ENCODE measurements at places on chromosomes 7 and 10.

DNA sequence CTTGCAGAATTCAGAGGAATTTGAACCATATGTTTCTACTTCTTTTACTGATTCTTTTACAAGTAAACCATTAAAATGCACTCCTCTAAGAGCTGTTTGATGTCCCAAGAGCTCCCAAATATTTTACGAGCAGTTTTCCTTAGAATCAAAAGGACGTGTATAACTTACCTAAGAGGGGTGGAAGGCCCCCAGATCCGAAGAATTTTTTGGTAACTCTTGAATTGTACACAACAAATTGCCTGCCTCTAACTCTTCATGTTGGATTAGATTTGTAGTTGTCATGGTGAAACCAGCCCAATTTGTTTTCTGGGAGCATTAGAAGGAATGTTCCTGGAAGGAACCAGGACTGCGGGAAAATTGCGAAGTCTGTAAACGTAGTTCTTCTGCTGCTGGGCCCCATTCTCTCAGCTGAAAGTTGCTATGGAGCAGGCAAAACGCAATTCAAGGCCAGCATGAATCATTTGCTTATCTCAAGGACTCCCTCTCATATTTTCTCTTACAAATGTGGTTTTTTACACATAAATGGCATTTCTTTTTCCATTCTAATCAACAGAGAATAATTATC is 124.8 kb upstream of the TMEM72 start:
- DNase-seq, result no peak

DNA sequence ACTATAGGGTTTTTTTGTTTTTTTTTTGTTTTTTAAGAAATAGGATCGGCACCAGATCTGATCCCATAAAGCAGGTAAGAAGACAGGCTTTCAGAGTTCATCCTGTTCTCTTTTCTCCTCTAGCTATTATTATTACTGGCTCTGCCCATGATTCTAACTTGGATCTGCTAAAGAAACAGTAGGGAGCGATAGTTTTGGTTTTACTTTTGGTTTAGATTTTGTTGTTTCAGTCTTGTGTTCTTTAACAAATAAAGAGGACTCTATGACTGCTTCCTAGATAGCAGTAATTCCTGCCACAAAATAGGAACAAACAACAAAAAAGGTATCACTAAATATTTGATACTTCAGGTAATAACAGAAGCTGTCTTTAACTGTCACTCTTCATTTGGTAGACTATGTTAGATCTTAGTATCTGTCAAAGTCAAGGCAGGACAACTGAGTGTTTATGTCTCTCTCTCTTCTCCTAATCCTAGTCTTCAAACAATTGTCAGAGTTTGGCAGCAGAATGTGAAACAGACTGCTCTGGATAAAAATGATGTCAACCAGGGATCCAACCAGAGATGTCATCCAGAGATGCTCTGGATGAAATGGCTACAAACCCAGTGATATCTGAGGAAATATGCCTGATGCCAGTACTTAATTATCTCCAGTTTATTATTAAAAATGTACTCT is 99.8 kb downstream of the KMT2C start:
- no peak for DNase-seq

GRCh38 chr7:4070214-4070613 is 611.9 kb upstream of the FOXK1 start:
- DNase-seq, result no peak

- DNase-seq, result no peak
Measured at GRCh38 chr7:111173528-111173927, 82.6 kb downstream of the LRRN3 start.

- no peak for DNase-seq
Measured at GRCh38 chr10:13613519-13613918, 26.8 kb downstream of the PRPF18 start.

- DNase-seq, result no peak
Measured at GRCh38 chr10:50324046-50324445, 72.7 kb upstream of the ASAH2 start.

- no peak for DNase-seq
Measured at GRCh38 chr7:103379270-103379975, 32.0 kb downstream of the PSMC2 start.

DNA sequence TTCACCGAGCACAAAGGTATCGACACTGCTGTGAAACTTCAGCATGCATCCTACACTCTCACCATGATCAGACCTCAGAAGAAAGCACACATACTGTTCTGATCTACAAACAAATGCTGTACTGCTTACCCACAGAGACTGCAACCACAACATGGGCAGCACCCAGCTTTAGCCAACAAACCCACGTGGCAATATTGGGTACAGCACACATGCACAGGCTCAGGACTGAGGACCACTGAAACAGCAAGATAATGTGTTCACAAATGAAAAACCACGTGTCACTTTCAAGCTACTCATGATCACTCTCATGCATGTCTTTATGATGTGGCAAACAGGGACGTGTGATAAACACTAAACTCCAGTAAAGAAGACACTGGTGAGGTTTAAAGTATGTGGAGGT is 119.3 kb upstream of the PTN start:
- DNase-seq, result no peak

DNA sequence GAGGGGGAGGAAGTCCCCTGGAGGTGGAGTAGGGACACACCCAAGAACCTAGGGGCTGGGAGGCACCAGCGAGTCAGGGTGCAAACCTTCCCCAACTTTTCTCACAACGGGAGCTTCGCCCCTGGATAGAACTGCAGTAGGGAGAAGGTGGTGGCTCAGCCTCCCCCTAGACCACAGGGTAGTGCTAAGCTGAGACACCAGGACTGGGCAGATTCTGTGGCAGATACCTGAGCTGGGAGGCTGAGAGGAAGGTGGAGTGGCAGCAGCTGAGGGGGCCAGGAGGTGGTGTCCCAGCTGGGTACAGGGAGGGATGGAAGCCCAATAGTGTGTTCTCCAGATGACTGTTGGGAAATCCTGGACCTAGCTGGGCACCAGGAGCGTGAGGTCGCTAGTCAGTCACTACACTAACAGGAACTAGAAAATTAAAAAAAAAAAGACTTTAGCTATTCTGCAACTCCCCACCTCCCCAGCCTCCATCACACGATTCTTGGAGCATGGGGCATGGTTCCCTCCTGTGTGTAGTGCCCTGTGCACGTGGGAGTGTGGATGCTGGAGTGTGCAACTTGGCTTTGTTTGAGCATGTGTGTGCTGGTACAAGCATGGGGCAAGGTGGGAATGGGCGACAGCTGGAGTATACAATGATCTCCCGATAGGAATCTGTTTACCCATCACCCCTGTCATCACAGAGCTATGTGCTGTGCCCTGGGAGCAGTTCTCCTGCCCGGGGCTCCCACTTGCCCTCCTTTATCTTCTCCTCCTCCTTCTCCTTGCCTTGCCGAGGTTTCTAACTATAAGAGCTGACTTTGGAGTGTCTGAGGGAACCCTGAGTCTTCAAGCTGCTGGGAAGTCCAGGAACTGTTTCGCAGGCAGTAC is 8.8 kb upstream of the TRPV6 start:
- DNase-seq, result no peak

DNA sequence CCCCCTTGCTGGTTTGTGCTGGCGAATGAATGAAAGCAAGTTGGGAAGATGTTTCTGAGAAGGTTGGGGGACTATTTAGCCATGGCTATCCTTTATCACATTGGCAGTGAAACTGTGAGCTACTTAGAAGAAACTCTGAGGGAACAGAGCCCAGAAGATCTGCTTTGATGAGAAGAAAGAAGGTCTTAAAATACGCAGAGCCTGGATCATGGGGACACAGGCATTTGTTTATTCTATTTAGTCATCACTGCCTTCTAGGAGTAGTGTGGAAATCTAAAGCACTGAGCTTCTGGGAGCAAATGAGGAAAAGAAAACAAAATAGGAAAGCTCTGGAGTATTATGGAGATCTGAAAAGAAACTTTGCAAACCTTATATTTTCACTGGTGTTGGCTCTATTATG is 28.5 kb downstream of the CPED1 start:
- no peak for DNase-seq

- peak; percentile 38 for DNase-seq
Measured at GRCh38 chr10:11684717-11685645, 57.2 kb upstream of the ECHDC3 start.

DNA sequence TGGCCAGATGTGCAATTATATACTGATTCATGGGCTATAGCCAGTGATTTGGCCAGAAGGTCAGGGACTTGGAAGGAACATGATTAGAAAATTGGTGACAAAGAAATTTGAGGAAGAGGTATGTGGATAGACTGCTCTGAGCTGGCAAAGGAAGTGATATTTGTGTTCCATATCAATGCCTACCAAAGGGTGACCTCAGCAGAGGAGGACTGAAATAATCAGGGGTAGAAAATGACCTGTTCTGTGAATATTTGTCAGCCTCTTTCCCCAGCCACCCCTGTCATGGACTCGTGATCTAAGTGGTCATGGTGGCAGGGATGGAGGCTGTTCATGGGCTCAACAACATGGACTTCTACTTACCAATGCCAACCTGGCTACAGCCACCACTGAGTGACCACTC is 47.0 kb downstream of the PTPRE start:
- no peak for DNase-seq

DNA sequence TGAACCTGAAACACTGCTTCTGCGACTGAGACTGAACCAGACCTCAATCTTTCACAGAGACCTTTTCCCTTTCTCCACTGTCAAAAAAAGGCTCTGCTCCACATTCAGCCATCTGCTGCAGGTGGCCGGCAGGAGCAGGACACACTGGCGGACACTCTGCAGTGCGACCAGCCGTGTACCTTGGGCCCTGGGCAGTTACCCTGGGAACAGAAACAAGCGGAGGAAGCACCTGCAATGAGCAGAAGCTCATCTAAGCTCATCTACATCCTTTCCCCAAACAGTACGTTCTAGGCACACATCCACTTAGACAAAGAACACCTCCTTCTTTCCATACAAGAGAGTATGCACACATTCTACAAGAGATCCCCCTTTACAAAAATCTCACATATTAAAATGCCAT is 22.8 kb downstream of the VOPP1 start:
- DNase-seq, result no peak

DNA sequence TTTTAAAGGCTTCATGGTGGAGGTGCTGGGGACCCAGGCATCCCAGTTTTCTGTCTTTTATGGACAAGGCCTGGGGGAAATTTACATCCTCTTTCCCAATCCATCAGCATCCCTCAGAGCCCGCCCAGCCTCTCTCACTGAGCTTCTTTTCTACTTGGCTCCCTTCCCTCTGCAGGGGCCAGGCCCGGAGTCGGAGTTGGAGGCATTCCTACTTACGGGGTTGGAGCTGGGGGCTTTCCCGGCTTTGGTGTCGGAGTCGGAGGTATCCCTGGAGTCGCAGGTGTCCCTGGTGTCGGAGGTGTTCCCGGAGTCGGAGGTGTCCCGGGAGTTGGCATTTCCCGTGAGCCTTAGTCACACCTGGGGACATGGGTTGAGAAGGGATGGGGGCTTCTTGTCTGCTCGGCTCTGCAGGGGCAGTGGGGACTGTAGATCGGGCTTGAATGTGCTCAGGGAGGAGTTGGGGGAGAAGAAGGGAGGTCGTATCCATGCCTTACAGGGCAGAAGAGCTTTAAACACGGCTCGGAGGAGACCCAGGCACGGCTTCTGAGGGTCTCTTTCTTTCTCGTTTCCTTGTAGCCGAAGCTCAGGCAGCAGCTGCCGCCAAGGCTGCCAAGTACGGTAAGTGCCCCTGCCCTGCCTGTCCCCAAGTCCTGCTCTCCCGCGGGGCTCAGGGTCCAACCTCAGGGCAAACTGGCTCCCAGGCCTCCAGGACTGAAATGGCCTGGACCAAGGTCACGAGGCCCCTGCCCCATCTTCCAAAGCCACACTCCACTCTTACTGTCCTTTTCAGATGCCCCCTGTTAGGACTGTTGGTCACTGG is 27.3 kb upstream of the LIMK1 start:
- no peak for DNase-seq
